Retinal pigment epithelial cell (primary cell): ENCODE measurements at places on chromosomes 16 and 17.

DNA sequence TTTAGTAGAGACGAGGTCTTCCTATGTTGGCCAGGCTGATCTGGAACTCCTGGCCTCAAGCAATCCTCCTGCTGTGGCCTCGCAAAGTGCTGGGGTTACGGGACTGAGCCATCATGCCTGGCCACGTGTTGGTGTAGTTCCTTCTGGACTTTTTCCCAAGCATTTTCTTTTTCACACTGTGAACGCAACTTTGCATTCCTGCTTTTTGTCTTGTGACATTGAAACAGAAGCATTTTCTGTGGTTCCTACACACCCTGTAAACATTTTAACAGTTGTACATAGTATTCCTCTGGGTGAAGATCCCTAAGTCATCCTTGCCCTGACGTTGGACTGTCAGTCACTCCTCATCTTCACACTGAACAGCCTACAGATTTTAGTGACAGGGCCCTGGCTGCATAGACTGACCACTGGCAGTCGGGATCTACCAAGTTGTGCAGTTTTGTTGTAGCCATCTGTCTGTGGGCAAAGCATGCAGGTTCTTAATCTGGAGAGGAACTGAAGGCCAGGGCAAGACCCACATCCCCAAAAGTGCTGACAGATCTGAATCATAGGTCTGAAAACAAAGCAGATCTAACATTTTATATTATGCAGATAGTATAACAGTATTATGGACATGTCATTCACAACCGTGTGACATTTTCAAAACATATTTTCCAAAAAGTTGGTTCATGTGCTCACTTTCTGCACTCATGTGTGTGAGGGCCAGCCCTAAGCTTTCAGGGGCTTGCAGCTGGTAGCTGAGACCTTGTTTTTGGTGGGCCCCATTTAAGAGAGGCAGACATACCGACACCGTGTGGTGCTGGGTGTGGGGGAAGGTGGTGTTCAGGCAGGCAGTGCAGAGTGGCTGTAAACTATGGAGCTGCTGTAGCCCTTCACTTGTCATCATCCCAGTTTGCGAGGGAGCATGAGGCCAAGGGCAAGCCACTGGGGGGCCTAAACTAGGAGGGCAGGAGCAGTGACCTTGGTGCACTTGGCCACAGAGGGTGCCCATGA, 59.9 kb downstream of the EPN2 start:
- no peak for DNase-seq

DNA sequence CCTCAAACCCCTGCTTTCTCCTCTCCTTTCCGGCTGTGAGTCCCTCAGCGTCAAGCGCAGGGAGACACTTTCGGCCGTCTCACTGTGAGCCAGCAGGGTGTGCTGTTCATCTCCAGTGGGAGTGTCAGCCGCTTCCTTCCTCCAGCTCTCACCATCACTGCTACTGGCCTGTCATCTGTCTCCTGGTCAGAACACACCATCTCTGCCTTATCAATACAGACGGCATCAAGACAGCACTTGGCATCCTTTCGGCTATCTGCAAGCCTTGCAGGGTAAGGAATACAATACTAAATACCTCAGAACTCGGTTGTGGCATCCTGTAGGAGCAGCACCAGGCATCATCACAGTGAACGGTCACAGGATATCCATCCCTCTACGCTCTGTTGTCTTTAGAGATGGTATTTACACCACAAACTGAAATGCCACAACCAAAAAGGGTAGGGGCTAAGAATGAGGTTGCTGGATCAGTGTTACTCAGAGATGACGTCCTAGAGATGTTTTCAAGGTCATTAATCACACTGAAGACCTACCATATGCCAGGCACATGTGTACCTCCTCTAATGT, 20.7 kb upstream of the CMTM4 start:
- DNase-seq: no peak

DNA sequence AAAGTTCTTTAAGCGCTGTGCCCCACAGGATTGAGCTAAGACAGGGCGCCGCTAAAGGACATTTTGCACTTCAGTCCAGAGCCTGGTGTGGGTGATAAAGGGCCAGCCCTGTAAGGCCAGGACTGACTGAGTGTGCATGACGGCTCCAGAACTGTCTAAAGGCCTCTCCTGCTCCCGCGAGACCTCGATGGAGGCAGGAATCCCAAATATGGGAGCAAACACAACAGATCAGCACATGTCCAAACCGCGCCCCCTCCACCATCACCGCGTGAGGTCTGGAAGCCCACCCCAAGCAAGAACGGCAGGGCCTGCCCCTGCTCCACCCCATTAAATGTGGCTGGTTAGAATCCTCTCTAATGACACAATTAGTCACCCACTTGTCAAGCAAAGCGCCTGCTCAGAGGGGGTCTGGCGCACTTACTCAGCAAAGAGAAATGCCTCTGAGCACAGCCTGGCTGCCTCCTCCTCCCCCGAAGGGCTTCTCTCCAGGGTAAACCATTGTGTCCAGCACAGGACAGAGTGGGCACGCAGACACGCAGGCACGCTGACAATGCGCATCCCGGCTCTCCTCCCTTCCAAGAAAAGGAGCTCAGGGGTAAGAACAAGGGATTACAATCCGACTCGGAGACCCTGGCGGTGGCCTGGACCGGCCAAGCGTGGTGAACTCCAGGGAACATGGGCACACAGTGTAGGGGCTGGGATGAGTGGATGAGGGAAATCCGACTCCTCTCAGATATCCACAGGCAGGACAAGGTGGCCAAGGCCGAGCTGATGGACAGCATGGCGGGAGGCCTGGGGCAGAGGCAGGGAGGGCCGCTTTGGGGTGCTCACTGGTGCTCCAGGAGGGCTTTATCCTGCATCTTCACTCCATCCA, 1.5 kb downstream of the MXRA7 start:
- no peak for DNase-seq

DNA sequence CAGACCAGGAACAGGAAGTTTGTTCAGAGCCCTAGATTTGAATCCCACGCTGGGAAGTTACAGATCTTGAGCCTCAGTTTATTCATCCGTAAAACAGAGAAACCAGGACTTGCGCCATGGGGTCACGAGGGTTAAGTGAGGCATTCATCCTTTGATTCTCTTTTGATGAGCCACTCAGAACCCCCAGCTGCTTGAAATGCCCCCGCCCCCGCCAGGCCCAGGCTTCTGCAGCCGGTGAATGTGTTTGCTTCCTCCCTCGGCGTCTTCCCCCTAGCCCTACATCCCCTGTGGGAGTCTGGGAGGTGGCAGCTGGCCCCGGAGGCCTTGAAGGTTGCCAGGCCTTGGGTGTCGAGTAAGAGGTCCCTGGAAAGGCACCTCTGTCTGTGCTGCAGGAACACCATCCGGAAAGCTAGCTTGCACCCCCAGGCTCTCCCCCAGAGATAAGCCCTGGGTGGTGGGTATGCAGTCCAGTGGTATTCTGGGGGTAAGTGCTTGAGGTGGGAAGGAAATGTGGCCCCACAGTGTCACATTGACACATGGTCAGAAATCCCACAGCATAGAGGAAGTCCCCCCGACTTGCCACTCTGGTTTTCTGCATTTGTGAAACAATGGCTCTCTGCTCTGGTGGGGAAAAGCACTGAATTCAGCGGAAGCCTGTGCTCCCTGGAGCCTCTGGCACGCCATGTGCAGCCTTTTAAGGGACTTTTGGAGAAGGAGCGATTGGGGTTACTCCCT, 14.9 kb downstream of the IRF8 start:
- no peak for DNase-seq

DNA sequence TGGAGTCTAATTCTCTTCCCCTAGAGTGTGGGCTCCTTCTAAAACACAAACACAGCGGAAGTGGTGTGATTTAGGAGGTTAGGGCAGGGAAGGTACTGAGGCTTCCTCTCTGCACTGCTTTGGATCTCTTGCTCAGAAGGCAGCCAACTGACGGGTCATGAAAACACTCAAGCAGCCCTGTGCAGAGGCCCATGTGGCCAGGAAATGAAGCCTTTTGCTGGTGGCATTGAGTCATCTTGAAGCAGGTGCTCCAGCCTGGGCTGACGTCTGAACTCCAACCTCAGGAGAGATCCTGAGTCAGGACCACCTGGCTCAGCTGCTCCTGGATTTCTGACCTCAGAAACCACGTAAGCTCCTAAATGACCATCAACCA, 72.9 kb downstream of the MRM1 start:
- no peak for DNase-seq

- DNase-seq: no peak
Observed at GRCh38 chr17:14015271-14015670, 54.0 kb upstream of the COX10 start.

GRCh38 chr16:68416057-68417046, 32.0 kb downstream of the SMPD3 start:
- no peak for DNase-seq

- no peak for DNase-seq
Observed at GRCh38 chr16:6602405-6602804, 730.2 kb upstream of the RBFOX1 start.

DNA sequence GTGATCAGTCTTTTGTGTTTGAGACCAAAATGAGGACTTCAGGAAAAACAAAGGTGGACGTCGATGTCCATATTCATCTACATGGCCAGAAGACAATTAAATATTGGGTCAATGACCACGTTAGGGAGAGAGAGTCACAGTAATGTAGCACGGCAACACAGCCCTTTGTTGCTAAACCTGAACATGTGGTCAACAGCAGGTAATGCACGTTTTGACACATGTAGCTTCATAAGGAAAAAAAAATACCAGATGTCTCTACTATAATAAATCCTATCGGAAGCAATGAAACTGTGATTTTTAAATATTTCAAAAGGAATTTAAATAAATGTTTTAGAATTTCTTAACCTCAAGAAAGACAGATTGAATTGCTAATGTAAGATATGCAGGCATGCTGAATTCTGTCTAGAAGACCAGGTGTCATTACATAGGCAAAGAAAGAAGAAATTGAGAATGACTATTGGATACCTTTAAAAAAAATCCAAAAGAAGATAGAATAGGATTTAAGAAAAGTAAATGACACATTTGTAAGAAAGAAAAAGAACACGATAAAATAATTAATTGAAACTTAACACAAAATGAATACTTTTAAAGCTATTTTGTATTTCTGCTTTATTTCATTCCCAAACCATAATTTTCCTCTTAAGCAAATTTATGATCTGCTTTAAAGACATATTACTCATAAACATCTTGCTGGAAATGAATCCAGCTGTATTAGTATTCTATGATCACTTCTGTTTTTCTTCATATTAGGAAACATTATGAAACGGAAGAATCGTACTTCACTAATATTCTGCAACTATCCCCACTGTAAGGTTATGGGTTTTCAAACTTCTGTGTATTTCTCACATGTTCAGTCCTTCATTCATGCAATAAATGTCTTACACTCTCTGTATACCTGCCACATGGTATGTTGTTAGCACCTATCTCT, 30.1 kb downstream of the ABCA8 start:
- no peak for DNase-seq

GRCh38 chr16:87938412-87938949, 2.2 kb upstream of the CA5A start:
- no peak for DNase-seq

- DNase-seq: peak; percentile 53
Observed at GRCh38 chr16:483341-484075, 44.0 kb upstream of the CAPN15 start.

- no peak for DNase-seq
Observed at GRCh38 chr16:47565454-47565853, 104.3 kb downstream of the PHKB start.

DNA sequence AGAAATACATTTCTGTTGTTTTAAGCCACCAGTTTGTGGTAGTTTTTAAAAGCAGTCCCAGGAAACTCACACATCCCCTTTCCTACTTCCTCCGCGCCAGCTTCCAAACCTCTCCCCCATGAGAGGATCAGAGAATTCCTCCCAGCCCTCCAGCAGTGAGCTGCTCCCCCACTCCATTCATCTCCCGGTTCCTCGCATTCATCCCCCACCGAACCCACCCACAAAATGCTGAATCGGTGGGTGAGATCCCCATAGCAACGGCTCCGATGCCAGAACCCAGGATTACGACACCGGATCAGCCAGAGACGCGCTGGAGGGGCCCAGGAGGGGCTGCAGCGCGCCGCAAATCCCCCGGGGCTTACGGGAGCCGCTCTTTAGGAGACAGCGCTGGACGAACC, 251.4 kb upstream of the RPL38 start:
- no peak for DNase-seq

DNA sequence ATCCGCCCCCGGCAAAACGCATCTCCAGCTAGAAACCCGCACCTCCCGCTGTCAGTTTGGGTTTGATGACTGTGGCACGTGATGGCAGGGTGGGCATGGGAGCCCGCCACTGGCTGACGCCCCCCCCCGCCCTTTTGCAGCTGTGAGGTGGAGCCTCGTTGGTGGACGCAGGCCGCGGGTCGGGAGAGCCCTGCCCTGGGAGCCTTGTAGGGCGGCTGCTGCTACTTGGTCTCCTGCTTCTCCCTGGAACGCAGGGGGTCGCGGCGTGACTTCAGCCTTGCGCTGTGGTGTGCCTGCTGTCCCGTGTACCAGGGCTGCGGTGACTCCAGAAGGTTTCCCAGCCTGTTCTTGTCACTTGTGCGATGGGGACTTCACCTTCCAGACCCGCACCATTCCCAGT, 28.2 kb downstream of the GSE1 start:
- DNase-seq: no peak

GRCh38 chr17:42124256-42124655, 1.7 kb downstream of the HSPB9 start:
- DNase-seq: no peak

- DNase-seq: no peak
Observed at GRCh38 chr17:81406117-81406953, 11.1 kb downstream of the BAHCC1 start.

DNA sequence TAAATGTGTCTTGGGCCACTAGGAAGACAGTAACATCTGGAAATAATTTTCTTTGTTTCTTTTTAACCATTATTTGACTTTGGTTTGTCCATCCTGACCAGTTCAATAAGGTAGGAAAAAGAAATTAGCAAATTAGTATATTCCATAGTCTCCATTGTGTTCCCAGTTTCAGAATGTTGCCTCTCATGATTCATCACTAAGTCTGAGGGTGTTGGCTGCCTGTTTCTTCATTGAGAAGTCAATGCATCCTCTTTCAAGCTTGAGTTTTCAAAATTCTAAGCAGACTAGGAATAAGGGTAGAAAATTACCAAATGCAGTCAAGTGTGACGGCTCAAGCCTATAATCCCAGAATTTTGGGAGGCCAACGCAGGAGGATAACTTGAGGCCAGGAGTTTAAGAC, 41.9 kb downstream of the ZFHX3 start:
- no peak for DNase-seq
